Kidney (tissue), 22 donors: ENCODE measurements at places on chromosomes 3 and 15. TPM values are rescaled to one million over a fixed set of nuclear protein-coding genes. Genes with fewer than 3 reads are reported as not detected.
A peak's percentile ranks its signal among the peaks of the same experiment; 100 is the strongest.

CKMT1B gene
- 9.2 TPM for polyA plus RNA-seq

ZDHHC23 gene
- 4.8 TPM for polyA plus RNA-seq

DBR1 gene
- polyA plus RNA-seq: 8.5 TPM

VEPH1 gene
- polyA plus RNA-seq: 29.2 TPM

AGBL1 gene
- polyA plus RNA-seq: not detected

SKOR1 gene
- 0.22 TPM for polyA plus RNA-seq

MEIS2 gene
- 14.7 TPM for polyA plus RNA-seq

GRCh38 chr3:105195260-105195659 is 171.4 kb upstream of the ALCAM start:
- DNase-seq: no peak

DNA sequence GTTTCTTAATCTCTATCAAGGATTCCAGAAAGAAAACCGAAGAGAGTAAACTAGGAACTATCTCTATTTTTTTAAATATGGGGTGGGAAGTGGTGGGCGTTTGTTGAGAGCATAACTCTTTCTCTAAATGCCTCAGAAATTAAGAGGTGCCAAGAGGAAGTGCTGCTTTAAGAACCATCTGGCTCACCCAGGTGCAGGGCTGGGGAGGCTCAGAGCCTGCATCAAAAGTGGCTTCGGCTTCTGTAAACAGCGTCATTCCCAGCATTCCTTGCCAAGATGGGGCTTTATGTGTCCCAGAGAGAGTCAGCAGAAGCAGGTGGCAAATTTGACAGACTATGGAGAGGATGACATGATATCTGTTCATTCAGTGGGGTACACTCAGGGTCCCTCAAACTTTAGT is 123.3 kb upstream of the BFSP2 start:
- no peak for DNase-seq

GRCh38 chr15:57329582-57330367 is 46.5 kb upstream of the CGNL1 start:
- no peak for DNase-seq

DNA sequence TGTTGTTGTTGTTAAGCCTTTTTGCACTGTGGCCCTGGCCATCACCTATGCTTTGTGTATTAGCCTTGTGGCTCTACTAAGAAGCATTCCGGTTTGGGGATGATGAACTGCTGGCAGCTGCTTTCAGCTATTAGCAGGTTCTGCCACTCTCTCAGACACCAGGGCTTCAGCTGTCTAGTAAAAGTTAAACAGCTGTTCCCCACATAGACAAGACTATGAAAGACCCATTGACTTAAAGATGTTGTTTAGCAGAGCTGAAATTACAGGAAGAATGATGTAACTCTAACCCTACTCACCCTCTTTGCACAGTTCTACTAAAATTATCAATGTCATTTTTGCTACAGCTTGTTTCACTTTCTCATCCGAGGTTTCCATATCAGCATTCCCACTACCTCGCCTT is 131.2 kb upstream of the CGNL1 start:
- DNase-seq: no peak

- DNase-seq: peak; percentile 93
Measured at GRCh38 chr3:186413615-186414415, 51.8 kb upstream of the DGKG start.

DNA sequence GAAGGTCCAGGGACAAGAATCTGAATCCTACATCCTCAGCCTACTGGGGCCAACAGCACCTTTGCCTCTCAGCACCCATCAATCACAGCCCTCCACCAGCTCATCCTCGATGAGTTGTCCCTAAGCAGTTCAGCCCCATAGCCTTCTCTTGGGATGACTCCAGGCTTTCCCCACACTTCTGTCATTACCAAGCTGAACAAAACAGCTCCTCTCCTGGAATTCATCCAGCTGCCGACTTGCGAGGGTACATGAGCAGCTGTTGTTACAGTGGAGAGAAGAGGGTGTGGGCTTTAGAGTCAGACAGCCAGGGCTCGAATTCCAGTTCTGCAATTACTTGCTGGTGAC is 69.0 kb upstream of the THBS1 start:
- no peak for DNase-seq

- no peak for DNase-seq
Measured at GRCh38 chr15:27561816-27562215, 537.3 kb downstream of the OCA2 start.

GRCh38 chr3:170584585-170585007 is 1.3 kb downstream of the SLC7A14 start:
- peak; percentile 89 for DNase-seq

GRCh38 chr3:12046406-12046805 is 42.2 kb downstream of the SYN2 start:
- peak; percentile 32 for DNase-seq

- no peak for DNase-seq
Measured at GRCh38 chr15:33639051-33639450, 328.3 kb downstream of the RYR3 start.

DNA sequence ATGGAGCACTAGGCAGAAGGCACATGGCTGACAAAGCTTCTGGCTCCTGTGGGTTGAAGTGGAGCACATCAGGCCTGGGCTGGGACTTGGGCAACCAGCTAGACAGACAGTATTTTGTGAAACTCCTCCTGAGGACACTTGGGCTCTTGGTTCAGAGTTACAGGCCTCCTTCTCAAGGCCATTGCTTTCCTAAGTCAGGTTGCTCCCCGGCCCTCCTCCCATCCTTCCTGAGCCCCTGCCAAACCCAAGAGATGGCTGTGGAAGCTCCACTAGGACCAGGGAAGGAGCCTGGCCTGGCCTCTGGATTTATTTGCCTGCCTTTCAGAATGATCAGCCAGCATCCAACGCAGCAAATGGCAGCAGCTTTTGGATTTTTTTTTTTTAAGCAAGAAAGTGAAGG is 56.3 kb downstream of the MAGEF1 start:
- no peak for DNase-seq

DNA sequence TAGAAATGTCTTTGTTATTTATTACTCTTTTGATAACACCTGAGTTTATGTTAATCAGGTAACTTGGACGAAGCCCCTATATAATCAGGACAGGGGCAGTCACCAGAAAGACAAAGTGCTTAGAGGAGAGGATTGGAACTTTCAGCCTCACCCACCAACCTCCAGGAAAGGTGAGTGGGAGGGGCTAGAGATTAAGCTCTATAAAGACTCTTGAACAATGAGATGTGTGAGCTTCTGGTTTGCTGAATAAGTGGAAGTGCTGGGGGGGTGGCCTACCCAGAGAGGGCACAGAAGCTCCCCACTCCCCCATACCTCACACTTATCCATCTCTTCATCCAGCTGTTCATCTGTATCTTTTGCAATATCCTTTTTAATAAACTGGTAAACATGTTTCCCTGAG is 73.9 kb downstream of the TTBK2 start:
- no peak for DNase-seq

GRCh38 chr3:133472889-133473288 is 73.0 kb downstream of the BFSP2 start:
- no peak for DNase-seq
